GM12891 (cell line): ENCODE measurements at places on chromosomes 13 and 19.

GRCh38 chr13:48749699-48750473, 96.2 kb downstream of the CYSLTR2 start:
- DNase-seq: no peak

DNA sequence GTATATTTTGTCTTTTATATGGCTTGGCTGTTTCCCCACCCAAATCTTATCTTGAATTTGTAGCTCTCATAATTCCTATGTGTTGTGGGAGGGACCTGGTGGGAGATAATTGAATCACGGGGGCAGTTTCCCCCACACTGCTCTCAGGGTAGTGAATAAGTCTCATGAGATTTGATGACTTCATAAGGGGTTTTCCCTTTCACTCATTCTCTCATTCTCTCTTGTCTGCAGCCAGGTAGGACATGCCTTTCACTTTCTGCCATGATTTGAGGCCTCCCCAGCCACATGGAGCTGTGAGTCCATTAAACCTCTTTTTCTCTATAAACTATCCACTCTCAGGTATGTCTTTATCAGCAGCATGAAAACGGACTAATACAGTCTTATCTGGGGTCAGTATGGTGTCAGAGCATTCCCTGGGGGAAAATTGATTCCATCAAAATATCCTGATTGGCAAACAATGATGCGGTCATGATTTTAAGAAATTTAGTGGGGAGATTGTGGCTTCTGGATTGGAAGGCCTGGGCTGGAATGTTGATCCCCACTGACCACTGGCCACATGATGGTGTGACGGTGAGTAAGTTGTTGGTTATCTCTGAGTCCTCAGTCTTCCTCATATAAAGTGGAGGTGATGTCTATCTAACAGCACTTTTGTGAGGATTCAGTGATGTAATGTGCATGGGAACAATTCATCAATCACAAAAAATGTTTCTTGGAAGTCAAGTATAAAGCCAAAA, 27.5 kb upstream of the ANKRD10 start:
- DNase-seq: no peak

GRCh38 chr13:103466761-103467160, 400.5 kb upstream of the SLC10A2 start:
- no peak for DNase-seq

DNA sequence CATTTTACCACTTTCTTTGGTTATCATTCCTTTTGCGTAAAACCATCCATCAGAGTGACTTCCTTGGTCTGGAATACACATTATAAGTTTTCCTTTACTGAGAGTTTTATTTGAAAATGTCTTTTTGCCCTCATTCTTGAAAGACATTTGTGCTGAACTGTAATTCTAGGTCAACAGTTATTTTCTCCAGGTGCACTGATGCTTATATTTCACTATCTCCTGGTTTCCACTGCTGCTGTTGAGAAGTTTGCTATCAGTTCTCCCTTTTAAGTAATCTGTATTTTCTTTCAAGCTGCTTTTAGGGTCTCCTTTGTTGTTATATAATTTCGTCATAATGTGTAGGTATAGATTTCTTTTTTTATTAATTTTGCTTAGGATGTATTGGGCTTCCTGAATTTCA, 160.0 kb downstream of the DCT start:
- no peak for DNase-seq

DNA sequence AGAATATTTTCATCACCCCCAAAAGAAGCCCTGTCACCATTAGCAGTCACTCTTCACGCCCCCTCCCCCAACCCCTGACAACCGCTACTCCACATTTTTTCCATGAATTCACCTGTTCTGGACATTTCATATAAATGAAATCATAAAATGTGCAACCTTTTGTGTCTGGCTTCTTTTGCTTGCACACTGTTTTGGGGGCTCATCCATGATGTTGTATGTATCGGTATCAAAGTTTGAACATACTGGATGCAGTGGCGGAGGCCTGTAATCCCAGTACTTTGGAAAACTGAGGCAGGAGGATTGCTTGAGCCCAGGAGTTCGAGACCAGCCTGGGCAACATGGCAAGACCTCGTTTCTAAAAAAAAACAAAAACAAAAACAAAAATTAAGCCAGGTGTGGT, 7.2 kb downstream of the GADD45B start:
- no peak for DNase-seq

GRCh38 chr19:34667349-34668076, 9.4 kb downstream of the SCGB2B2 start:
- DNase-seq: no peak
